Activated CD4-positive, alpha-beta T cell treated with anti-CD3 and anti-CD28 coated beads, Interleukin-2, amount 10 ng/mL, durations not matched to agents 24 days and 14 days (primary cell): ENCODE measurements at places on chromosomes 13 and 19. TPM values are rescaled to one million over a fixed set of nuclear protein-coding genes. Genes with fewer than 3 reads are reported as not detected.

The ZNF575 gene
- 1.8 and 2.4 TPM in 2 replicates for total RNA-seq

The HNRNPL gene
- total RNA-seq: 686 and 695 TPM in 2 replicates

DNA sequence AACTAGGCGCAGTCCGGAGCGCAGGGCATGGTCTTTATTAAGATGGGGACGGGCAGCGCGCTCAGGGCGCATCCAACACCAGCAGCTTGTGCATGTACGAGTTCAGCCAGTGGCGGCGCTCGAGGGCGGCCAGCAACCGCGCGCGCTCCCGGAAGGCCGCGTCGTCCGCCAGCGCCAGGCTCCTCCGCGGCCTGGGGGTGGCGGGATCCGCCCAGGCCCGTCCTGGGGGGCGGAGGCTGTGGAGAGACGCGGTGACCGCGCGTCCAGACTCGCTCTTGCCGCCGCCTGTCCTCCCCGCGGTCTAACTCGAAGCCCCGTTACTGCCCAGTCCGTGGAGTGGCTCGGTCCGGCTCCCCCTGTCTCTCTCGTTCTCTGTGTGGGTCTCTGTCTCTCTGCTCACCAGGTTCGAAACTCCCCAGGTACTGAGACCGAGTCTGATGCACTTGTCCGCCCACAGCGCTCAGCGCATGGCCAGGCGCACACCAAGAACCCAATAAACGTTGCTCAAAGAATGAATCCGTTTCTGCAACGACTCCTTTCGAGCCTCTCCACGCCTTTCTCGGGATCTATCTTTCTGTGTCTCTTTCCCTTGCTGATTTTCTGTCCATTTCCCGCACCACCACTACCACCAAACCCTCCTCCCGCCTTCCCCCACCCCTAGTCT, 702 bp downstream of the PTH2 start:
- DNase-seq: peak; percentile 93

- DNase-seq: no peak
These were observed 299.1 kb upstream of the TSHZ3 start for GRCh38 chr19:31648347-31648746.

GRCh38 chr19:4678881-4679790, 9.0 kb upstream of the MYDGF start:
- no peak for DNase-seq

- no peak for DNase-seq
These were observed at the start of gene LGALS7 for GRCh38 chr19:38773469-38774177. Gene LGALS7 (minus strand): TSS chr19:38773517. CDS start chr19:38773492, 25 bp downstream.

GRCh38 chr13:44465318-44465717, 91.7 kb downstream of the SERP2 start:
- no peak for DNase-seq

DNA sequence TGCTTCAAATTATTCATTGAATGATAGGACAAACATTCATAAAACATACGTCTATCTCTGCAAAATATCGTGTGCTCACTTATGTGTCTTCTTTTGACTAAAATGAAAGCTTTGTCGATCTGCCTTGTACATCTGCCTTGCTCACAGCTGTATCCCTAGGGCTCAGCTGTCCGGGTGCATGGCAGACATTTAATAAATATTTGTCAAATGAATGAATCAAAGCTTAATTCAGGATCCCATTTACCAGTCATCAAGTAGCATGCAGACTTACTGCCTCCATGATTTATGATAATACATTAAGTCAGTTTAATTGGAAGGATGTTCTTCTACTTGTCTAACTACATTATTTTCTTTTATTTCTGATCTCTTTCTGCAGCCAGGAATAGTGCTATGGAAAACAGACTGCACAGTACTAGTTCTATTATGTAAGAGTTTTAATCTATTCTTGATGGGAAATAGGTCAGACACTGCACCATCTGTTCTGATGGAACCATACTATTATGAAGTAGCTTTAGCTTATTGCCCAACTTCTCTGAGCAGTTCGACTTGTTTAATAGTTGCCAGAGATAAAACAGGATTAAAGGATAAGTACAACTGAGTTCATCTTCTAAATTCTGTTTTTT, 13.2 kb downstream of the SLC46A3 start:
- DNase-seq: no peak

GRCh38 chr13:52112591-52112990, 16.3 kb downstream of the NEK5 start:
- DNase-seq: no peak

- DNase-seq: no peak
These were observed 1160.6 kb downstream of the PCDH9 start for GRCh38 chr13:66069570-66069969.

DNA sequence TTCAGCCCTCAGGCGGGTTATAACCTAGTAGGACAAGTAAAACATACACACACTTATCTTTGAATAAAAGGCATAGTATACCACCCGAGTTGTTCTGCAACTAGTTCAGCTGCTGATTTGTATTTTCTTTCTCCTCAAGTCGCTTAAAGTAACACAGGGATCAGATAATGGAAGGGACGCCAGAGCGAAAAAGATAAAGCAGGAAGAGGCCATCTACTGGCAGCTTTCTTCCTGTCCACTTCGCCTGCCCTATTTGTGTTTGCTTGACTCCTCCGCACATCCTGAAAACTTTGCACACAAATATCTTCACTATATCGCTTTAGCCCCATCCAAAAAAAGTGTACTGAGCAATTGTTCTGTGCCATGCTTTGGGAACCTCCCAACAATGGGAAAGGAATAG, 238.0 kb upstream of the SOX21 start:
- DNase-seq: no peak
